Suprapubic skin (tissue), 4 donors: ENCODE measurements at places on chromosomes 11 and 22. TPM values are rescaled to one million over a fixed set of nuclear protein-coding genes. Genes with fewer than 3 reads are reported as not detected.

The TREH gene
- total RNA-seq = not detected

- H3K36me3 ChIP-seq = peaks cover 5% of the 10 kb centered on the region
- no peaks in the 10 kb centered on the region for H3K27me3 ChIP-seq
- H3K4me3 ChIP-seq = no peak overlapping the region
- no peak overlapping the region for H3K27ac ChIP-seq
Observed at GRCh38 chr11:119065369-119065768, 2.2 kb upstream of the VPS11 start.

The ZP1 gene
- not detected for total RNA-seq

The TLCD5 gene
- 0.99 TPM for total RNA-seq

The ARRB1 gene
- total RNA-seq = 57.2 TPM

The NAT10 gene
- total RNA-seq = 59.8 TPM

GRCh38 chr11:118996926-118997626 lies 862 bp upstream of the CENATAC start:
- no peak for DNase-seq
- peaks cover 23% of the 10 kb centered on the region for H3K36me3 ChIP-seq
- peak overlapping the region; percentile 83 for H3K4me3 ChIP-seq
- H3K27me3 ChIP-seq = no peaks in the 10 kb centered on the region
- peaks cover 32% of the 10 kb centered on the region for H3K4me1 ChIP-seq

DNA sequence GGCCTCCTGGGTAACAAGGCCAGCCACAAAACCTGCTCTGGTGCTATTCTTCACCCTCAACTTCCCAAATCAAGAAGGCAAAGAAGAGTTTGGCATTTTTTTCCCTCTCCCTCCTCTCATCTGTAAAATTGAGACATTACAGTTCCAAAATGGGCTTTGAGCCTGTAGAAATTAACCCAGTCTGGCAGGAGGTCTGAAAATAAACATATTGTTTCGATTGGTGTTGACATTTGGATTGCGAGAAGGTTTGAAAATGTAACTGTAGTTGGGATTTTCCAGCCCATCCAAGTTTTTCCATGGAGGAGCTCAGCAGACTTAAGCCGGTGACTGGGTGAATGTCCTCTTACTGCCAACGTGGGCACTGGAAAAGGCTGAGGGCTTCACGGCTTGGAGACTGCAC lies 35.0 kb upstream of the ALX4 start:
- no peak overlapping the region for H3K4me3 ChIP-seq
- H3K27me3 ChIP-seq = peaks cover 10% of the 10 kb centered on the region
- no peaks in the 10 kb centered on the region for H3K36me3 ChIP-seq
- DNase-seq = no peak

DNA sequence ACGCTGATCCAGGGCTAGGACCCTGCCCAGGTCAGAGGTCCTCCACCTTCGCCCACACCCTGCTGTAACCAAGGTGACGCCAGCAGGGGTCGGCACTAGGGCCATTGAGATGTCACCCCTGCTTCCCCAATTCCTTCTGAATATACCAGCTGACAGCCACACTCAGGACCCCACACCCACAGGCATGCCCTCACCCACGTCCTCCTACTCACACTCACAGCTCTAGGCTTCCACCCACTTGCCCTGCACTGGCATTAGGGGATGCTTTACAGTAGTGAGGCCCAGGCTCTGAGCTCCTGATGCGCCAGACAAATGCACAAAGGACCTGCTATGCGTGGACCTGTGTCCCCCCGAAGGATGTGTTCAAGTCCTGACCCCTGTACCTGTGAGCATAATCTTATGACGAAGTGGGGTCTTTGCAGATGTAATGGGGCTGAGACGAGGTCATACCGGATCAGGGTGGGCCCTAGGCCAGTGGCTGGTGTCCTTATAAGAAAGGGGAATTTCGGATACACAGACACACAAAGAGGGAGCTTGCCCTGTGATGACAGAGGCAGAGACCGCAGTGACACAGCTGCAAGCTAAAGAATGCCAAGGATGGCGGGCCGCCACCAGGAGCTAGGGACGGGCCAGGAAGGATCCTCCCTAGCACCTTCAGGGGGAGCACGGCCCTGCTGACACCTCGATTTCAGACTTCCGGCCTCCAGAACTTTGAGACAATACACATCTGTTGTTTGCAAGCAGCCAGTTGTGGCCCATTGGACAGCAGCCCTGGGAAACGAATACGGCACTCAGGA lies 11.2 kb downstream of the WNT11 start:
- no peak overlapping the region for H3K27ac ChIP-seq
- H3K36me3 ChIP-seq = no peaks in the 10 kb centered on the region
- H3K27me3 ChIP-seq = no peaks in the 10 kb centered on the region
- H3K4me1 ChIP-seq = no peaks in the 10 kb centered on the region

DNA sequence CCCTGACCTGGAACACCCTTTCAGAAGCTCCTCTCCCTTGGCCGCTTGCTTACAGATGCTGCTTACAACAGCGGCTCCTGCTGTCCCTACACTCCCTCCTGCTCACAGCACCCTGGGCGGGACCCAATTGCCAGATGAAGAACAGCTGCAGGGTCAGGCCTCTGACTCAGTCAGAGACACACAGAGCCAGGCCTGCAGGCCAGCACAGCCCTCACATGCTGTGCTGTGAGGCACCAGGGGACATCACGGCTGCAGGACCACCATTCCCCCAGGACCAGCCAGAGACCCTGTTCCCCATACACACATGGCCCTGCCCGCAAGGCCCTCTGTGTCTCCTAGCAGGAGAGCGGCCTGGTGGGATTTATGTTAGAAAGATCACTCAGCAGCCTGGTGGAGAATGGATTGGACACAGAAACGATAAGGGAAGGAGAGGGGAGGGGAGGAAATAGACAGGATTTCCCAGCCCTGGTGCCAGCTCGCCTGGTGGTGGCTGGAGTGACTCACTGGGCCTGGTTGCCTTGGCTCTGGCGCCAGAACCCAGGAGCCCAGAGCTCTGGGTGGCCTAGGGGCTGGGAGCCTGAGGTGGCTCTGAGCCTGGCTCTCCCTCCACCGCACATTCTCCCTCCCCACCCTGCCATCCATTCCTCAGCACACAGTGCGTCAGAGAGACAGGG lies 6.7 kb downstream of the CAPN5 start:
- no peaks in the 10 kb centered on the region for H3K27me3 ChIP-seq
- peak; percentile 92 for DNase-seq
- H3K27ac ChIP-seq = peak overlapping the region; percentile 86
- H3K4me3 ChIP-seq = no peak overlapping the region
- peaks cover 32% of the 10 kb centered on the region for H3K4me1 ChIP-seq

- DNase-seq = peak; percentile 84
- peaks cover 24% of the 10 kb centered on the region for H3K4me1 ChIP-seq
- H3K27ac ChIP-seq = no peak within 1 kb of the TSS
- H3K4me3 ChIP-seq = peak within 1 kb of the TSS; percentile 10
- no peaks in the 10 kb centered on the region for H3K36me3 ChIP-seq
Observed at GRCh38 chr11:2301631-2302305, at the start of the genes C11orf21 and TSPAN32. Gene C11orf21 (minus strand): TSS chr11:2301918. CDS start chr11:2301808, 110 bp downstream. Gene TSPAN32 (plus strand): TSS chr11:2302013. CDS start chr11:2302150, 137 bp downstream.

The MTNR1B gene
- not detected for total RNA-seq

The RIMBP3B gene
- total RNA-seq = 0.13 TPM

GRCh38 chr11:13149991-13150390 lies 127.6 kb upstream of the BMAL1 start:
- H3K4me1 ChIP-seq = no peaks in the 10 kb centered on the region
- H3K27ac ChIP-seq = peak overlapping the region; percentile 24
- peaks cover 3% of the 10 kb centered on the region for H3K27me3 ChIP-seq
- no peak for DNase-seq

- no peak overlapping the region for H3K4me3 ChIP-seq
- no peaks in the 10 kb centered on the region for H3K27me3 ChIP-seq
- no peak overlapping the region for H3K27ac ChIP-seq
- DNase-seq = no peak
Observed at GRCh38 chr22:49576241-49577141, 251.2 kb downstream of the BRD1 start.

DNA sequence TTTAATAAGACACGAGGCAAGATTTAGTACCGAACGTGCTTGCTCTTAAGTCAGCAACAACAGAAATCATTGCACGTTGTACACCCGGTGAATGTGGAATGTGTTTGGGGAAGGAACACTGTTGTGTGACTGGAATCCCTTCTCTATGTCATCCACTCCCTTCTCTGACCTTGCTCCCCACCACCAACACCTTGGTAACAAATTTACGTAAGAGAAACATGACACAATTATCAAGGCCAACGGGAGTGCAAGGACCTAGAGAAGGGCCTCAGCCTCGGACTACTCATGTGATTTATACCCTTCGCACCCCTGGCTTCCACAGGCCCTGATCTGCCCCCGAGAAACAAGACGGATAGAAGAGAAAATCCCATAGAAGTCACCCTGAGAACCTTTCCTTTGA lies 236.2 kb downstream of the LARGE1 start:
- H3K27ac ChIP-seq = no peak overlapping the region
- H3K36me3 ChIP-seq = no peaks in the 10 kb centered on the region
- H3K4me1 ChIP-seq = no peaks in the 10 kb centered on the region
- H3K27me3 ChIP-seq = no peaks in the 10 kb centered on the region

The KRTAP5-1 gene
- total RNA-seq = 1.2 TPM

The C11orf42 gene
- total RNA-seq = not detected

GRCh38 chr11:8110396-8110795 lies 29.4 kb downstream of the TUB start:
- DNase-seq = no peak
- H3K36me3 ChIP-seq = peaks cover 39% of the 10 kb centered on the region
- no peak overlapping the region for H3K4me3 ChIP-seq
- H3K27me3 ChIP-seq = no peaks in the 10 kb centered on the region
- H3K27ac ChIP-seq = no peak overlapping the region

- peak overlapping the region; percentile 79 for H3K27ac ChIP-seq
- peaks cover 40% of the 10 kb centered on the region for H3K36me3 ChIP-seq
- H3K4me3 ChIP-seq = no peak overlapping the region
- no peak for DNase-seq
Observed at GRCh38 chr11:128458321-128458720, 129.0 kb downstream of the ETS1 start.

GRCh38 chr11:64608046-64608445 lies 17.0 kb downstream of the SLC22A12 start:
- H3K27ac ChIP-seq = no peak overlapping the region
- H3K4me1 ChIP-seq = peaks cover 6% of the 10 kb centered on the region
- peaks cover 12% of the 10 kb centered on the region for H3K27me3 ChIP-seq
- H3K4me3 ChIP-seq = peak overlapping the region; percentile 28
- no peaks in the 10 kb centered on the region for H3K36me3 ChIP-seq

DNA sequence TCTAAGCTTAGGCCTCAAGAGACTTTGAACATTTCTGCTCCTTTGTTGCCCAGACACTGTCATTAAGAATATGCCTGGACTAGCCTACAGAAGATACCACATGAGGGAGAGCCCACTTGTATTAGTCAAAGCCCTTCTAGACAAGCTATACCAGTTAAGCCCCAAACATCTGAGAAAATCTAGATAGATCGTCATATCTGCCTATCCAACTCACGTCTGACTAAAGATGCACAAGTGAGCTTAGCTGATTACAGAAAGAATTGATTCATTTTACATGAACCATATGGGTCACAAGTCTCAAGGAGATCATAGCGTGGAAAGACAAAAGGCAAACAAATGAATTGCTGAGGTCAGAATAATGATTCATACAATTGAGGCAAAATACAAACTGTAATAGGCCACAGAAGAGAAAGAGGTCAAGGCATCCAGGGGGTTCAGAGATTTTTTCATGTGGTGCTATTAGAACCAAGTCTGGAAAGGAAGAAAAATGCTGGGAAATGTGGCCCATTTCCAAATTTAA lies 1155.5 kb upstream of the TENM4 start:
- H3K36me3 ChIP-seq = no peaks in the 10 kb centered on the region
- no peak overlapping the region for H3K27ac ChIP-seq
- no peaks in the 10 kb centered on the region for H3K4me1 ChIP-seq
- no peak for DNase-seq

DNA sequence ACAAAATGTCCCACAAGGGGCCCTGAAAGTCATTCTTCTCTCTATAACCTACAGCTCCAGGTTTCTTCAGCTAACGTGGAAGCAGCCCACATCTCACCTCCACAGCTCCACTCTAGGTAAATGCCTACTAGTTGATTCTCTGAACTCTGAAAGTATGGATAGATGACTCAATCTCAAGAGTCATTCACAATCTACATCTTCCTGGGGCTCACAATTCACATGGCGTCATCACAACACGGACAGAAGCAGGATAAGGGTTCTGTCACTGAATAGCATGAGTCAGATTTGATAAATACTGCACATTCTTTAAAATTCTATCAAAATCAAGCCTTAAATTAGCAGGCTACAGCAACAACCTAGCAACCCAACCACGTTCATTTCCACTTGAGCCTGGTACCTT lies 96.3 kb downstream of the PLEKHA7 start:
- DNase-seq = no peak
- no peak overlapping the region for H3K4me3 ChIP-seq
- H3K4me1 ChIP-seq = peaks cover 9% of the 10 kb centered on the region
- H3K27me3 ChIP-seq = no peaks in the 10 kb centered on the region

DNA sequence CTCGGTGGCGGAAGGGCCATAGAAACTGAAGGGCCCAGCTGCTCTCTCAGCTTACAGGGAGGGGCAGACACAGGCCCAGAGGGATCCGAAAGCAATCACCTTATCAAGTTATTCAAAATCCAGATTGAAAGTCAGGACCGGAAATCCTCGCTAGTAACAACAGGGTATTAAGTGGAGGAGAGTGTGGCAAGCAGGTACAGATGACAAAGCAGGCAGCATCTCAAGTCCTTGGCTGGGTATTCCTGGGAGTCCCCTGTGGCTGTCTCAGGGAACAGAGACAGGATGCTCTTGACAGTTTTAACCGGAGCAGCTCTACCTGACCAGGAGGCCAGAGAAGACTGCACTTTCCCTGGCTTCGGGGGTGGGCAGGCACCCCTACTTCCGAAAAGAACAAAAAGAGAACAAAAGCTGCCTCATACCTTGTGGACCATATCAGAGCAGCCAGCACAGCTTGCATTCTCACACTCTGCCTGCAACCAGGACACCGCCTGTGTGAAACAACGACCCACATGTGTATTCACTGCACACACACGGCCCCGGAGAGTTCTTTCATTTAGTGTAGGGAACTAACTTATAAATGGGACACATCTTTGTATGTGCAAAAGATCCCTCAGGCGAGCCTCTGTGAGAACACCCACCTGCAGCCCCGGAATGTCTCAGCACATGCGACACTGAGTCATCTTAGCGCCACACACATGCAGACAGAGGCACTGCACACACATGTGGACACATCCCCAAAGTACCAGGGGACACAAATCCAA lies 78.3 kb downstream of the MICAL3 start:
- peaks cover 60% of the 10 kb centered on the region for H3K4me1 ChIP-seq
- H3K27me3 ChIP-seq = no peaks in the 10 kb centered on the region
- H3K36me3 ChIP-seq = no peaks in the 10 kb centered on the region
- no peak overlapping the region for H3K4me3 ChIP-seq
- peak; percentile 62 for DNase-seq

GRCh38 chr11:130520271-130520671 lies 71.8 kb downstream of the ADAMTS15 start:
- peaks cover 29% of the 10 kb centered on the region for H3K4me1 ChIP-seq
- peak overlapping the region; percentile 39 for H3K27ac ChIP-seq
- H3K36me3 ChIP-seq = no peaks in the 10 kb centered on the region
- H3K27me3 ChIP-seq = no peaks in the 10 kb centered on the region
- no peak overlapping the region for H3K4me3 ChIP-seq
